Activated CD4-positive, CD25-positive, alpha-beta regulatory T cell (primary cell): ENCODE measurements at places on chromosomes 1 and 21.

DNA sequence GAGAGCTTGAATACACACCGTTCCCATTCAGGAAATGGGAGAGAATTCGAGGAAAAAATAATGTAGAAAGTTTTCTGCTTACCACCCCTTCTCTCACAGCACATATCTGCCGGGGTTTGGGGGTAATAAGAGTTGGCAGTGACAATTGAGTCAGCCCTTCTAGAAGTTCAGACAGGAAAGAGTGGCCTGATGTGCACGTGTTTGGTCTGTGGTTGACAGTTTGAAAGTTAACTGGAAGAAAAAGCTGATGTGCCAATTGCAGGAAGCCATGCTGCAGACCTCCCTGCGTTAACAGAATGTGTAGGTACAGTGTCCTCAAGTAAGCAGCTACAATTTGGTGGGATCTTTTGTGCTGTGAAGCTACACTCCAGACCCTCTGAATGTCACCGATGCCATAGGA, 50.9 kb downstream of the DHX9 start:
- DNase-seq = no peak

DNA sequence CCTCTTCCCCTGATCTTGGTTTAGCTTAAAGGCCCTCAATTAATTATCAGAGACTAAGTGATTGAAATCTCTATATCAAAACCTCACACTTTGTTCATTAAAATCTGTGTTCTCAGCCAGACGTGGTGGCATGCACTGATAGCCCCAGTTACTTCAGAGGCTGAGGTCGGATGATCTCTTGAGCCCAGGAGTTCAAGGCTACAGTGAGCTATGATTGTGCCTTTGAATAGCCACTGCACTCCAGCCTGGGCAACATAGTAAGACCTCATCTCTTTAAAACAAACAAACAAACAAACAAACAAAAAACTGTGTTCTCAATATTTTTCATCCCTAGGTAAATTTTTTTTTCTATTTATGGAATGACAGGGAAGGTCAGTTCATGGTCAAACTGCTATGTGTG, 18.7 kb downstream of the TRMT13 start:
- DNase-seq = no peak

DNA sequence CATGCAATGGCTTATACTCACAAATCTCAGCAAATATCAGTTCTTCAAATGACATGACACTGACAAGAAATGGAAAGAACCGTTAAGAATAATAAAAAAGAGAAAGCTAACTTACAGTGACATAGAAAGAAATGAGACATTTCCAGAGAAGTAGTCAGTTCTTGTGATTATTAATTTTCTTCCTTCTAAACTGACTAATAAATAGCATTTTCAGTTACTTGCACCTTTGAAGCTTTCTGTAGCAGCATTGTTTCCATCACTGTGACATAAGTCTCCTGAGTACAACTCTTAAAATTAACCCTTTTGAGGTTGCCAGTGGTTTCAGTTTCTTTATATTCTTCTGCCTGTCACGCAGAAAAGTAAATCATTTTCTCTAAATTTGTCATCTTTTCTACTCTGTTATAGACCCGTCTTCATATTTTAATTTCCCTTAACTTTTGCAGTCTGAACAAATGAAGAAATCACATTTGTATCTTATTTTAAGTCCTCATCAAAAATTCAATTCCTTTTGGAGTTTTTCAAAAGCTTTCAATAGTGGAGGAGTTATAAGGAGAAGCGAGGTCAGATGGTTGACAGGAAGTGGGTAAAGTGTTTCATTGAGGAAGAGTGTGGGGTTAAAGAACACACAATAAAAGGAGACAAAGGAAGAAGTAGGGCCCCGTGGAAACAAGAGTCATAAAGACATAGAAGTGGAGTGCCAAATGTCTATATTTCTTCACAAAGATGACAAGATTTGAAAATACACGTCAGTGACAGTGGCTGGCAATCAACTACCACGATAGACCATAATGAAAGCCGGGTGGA, 57.9 kb upstream of the S1PR1 start:
- DNase-seq = no peak

DNA sequence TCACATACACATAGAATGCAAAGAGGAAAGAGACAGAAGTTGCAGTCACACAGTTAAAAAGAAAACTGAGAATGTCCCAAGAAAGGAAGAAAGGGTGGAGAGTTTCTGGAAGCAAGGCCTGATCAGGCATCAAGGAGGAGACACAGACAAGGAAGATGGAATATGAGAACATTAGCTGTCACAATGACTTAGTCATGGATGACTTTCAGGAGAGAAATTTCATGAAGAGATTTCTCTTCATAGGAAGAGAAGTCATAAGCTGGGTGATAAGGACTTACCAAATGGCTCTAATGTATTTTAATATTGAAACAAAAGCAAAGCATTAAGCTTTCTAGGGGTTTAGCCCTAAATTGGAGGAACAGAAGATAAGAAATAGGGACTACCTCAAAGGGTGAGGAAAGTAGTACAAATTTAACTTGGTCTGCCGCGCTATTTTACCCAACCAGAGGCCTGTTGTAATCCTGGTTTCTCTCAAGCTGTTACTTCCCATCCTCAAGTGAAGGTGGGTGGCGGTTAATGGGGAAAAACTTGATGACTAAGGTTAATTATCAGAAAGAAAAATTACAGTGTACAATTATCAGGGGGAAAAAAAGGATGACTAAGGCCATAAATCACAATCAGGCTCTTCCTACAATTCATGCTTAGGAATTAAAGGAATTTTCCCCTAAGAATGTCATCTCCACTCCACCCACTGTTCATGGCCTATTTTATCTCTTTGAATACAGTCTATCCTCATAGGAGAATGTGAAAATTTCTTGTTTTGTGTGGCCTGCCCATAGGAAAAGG, 93.9 kb upstream of the ADGRL2 start:
- no peak for DNase-seq

DNA sequence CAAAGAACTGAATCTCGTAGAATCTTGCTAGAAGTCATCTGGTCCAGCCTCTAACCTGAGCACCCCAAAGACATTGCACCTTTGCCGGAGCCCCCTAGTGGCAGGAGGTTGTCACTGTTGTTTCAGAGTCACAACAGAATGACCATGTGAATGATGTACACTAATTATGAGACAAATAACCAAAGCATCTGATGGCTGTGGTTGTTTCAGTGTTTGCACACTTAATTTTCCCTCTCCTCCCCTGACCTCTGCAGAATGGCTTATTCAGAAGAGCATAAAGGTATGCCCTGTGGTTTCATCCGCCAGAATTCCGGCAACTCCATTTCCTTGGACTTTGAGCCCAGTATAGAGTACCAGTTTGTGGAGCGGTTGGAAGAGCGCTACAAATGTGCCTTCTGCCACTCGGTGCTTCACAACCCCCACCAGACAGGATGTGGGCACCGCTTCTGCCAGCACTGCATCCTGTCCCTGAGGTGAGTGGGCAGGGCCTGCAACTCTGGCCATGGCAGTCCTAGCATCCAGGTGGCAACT, 26.4 kb downstream of the TRAF5 start:
- peak; percentile 48 for DNase-seq

GRCh38 chr21:16279731-16280581, 550.2 kb downstream of the USP25 start:
- no peak for DNase-seq

DNA sequence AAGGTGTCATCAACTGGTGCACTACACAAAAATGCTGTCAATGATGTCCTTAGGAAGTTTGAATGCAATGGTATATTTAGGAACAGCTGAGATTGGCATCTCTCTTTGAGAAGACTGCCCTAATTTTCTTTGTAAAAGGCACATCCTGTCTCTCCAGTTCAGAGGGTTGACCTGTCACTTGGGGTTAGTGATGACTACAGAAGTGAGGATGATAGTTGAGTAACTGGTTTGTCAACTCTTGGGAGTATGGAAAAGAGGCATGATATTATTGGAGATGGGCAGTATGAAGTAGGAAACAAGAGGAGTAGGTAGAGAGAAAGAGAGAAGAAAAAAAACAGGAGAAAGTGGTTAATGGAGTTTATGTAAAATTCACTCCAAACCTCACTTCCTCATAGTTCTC, 40.4 kb upstream of the PIGC start:
- no peak for DNase-seq

- DNase-seq = no peak
Measured at GRCh38 chr1:52771384-52771783, 45.1 kb downstream of the ZYG11B start.

GRCh38 chr1:241677201-241677600, 25.1 kb downstream of the WDR64 start:
- no peak for DNase-seq

DNA sequence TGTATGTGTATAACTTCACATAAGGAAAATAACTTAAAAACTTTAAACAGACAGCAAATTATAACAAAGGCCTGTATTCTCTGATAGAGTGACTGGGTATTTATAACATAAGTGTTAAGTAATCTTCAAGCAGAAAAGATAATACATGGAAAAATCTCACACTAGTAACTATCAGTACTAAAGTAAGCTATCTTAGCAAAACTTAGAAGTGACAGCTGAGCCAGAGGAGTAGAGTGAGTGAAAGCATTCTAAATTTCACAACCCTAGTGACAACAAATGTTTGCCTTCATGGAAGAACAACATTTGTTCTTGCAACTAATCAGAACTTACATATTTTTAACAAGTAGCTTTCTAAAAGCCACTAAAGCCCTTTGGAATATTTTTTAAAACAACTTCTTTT, 74.5 kb upstream of the B3GALT2 start:
- DNase-seq = no peak

- DNase-seq = no peak
Measured at GRCh38 chr1:179663810-179664209, 72.2 kb downstream of the TDRD5 start.

GRCh38 chr1:2983706-2984398, 37.4 kb upstream of the ACTRT2 start:
- DNase-seq = no peak

DNA sequence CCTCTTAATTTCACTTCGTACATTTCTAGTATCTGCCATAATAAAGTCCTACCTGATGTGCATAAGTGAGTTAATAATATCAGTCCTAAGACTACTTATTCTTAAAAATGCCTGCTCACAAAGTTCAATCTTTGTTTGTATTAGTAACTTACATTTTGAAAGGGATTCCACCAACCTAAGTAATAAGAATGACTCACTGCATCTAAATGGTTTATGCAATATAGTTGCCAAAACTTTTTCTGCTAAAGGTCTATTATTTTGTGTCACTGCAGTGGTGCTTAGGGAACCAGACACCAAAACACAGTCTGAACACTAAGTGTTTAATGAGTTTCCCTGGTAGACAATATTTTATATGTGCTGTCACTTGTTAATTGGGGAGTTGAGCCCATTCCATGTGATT, 1.8 kb downstream of the ZNF669 start:
- DNase-seq = no peak

DNA sequence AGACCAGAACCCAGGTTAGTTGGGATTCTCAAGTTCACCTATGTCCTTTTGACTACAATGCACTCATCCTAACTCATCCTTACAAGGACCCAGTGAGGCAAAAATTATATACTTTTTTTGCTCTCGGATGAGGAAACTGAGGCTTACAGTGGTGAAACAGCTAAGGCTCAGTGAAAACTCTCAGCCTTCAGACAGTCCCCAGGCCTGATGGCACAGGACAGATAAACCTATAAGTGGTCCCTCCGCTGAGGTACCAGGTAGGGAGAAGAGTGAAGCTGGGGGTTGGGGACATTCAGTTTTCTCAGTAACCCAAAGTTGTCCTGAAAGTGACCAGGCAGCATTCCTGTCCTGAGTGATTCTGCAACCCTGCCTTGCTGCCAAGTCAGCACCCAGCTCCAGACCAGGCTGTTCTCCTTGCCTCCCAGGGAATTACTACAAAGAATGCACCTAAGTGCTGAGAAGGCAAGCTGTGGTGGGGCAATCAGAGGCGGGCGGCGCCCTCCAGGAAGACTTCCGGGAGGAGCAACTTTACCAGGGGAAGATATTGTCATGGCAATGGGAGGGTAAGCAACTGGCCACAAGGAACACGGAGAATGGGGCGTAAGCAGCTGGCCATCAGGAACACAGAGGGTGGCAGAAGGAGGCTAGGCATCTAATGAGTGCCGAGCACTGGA, 4.6 kb downstream of the TENT5B start:
- DNase-seq = no peak

- no peak for DNase-seq
Measured at GRCh38 chr1:16720351-16721223, 19.7 kb upstream of the RNU1-4 start.

DNA sequence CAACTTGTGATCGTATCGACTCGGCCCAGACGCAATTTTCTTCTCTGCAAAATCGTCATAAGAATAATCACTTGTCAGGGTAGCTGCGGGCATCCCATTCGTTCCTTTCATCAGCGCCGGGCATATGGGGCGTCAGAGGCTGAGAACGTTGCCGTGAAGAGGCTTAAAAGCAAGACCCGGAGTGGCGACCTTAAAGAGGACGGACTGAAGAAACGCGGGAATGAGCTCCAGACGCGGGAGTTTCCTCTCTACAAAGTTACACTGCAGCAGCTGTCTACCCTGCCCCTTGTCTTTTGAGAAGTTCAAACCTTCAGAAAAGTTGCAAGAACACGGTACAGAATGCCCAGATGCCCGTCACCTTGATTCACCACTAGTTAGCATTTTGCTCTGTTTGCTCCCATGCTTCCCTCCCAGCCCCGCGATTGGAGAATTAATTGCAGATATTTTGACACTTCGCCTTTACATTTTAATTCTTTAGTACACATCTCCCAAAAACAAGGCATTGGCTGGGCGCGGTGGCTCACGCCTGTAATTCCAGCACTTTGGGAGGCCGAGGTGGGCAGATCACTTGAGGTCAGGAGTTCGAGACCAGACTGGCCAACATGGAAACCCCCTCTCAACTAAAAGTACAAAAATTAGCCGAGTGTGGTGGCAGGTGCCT, 967 bp downstream of the CENPS start:
- no peak for DNase-seq

GRCh38 chr1:233608988-233609387, 4.9 kb upstream of the KCNK1 start:
- DNase-seq = no peak
